ENCODE measurements at places on chromosomes 5 and 9. TPM values are rescaled to one million over a fixed set of nuclear protein-coding genes. Genes with fewer than 3 reads are reported as not detected.

The SKIC3 gene
- 65.7 TPM for total RNA-seq

The ECSCR gene
- 0.82 TPM for total RNA-seq

The INVS gene
- total RNA-seq = 16.8 TPM

The FOXD4L6 gene
- not detected for total RNA-seq

DNA sequence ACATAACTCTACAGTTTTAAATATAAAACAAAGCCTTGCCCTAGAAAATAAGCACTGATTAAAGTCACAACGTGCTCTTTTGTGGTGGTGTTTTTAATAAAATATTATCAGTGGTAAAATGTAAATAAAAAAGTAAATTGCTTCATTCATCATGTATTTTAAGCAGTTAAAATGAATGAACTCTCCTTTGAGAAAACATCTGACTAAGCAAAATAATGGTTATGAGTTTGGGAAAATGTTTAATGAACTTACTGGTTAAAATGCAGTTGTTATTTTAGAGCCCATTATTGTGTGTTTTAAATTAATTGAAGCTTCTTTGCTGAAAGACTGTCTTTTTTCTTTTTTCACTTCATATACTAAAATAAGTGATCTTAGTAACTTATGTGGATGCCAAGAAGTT is 1007.5 kb upstream of the ARRDC3 start:
- no peaks in the 10 kb centered on the region for H3K27me3 ChIP-seq
- DNase-seq = no peak
- no peak overlapping the region for H3K4me3 ChIP-seq
- H3K27ac ChIP-seq = no peak overlapping the region
- no peaks in the 10 kb centered on the region for H3K4me1 ChIP-seq

DNA sequence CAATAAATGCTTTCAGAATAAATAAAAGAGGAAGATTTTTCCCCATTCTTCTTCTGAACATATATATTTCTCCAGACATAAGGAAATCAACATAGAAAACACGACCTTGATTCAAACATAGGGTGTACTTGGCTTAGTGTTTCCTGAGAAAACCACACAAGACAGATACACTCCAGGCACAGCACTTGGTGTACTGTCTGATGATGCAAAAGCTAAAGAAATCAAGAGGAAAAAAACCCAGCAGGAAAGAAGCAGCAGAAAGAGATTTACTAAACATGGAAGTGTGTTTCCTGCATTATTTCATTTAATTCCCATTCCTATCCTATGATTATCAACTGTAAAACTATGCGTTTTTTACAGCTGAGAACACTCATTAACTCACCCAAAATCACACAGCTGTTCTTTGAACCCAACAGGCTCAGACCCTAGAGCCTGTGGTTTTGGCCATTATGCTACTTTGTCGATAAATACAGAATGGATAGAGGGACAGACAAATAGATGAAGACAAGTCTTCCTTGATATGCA is 46.1 kb downstream of the NIPAL4 start:
- no peaks in the 10 kb centered on the region for H3K27me3 ChIP-seq
- H3K4me3 ChIP-seq = no peak overlapping the region
- no peak for DNase-seq
- H3K4me1 ChIP-seq = no peaks in the 10 kb centered on the region
- no peak overlapping the region for H3K27ac ChIP-seq

- no peaks in the 10 kb centered on the region for H3K4me1 ChIP-seq
- no peaks in the 10 kb centered on the region for H3K36me3 ChIP-seq
- no peak overlapping the region for H3K4me3 ChIP-seq
- no peaks in the 10 kb centered on the region for H3K27me3 ChIP-seq
Measured at GRCh38 chr5:149217803-149218155, 53.9 kb upstream of the AFAP1L1 start.

DNA sequence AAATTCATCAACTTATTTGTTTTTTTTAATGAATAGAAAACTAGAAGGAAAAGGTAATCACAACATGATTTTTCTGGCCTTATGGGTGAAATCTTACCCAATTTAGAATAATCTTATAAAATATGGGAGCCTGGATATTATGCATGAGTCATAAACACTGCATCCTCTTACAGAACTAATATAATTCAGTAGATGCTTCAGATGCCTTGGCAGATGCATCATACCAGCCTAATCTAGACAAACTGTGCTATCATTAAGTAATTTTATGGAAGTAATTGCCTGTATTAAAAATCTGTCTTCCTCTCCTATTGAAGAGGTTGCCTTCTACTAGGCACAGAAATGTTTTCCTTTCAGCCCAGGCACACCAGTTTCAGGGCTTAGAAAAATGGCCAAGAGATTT is 2384.6 kb upstream of the WWC1 start:
- no peak overlapping the region for H3K4me3 ChIP-seq
- no peaks in the 10 kb centered on the region for H3K27me3 ChIP-seq
- H3K27ac ChIP-seq = no peak overlapping the region
- H3K4me1 ChIP-seq = no peaks in the 10 kb centered on the region

DNA sequence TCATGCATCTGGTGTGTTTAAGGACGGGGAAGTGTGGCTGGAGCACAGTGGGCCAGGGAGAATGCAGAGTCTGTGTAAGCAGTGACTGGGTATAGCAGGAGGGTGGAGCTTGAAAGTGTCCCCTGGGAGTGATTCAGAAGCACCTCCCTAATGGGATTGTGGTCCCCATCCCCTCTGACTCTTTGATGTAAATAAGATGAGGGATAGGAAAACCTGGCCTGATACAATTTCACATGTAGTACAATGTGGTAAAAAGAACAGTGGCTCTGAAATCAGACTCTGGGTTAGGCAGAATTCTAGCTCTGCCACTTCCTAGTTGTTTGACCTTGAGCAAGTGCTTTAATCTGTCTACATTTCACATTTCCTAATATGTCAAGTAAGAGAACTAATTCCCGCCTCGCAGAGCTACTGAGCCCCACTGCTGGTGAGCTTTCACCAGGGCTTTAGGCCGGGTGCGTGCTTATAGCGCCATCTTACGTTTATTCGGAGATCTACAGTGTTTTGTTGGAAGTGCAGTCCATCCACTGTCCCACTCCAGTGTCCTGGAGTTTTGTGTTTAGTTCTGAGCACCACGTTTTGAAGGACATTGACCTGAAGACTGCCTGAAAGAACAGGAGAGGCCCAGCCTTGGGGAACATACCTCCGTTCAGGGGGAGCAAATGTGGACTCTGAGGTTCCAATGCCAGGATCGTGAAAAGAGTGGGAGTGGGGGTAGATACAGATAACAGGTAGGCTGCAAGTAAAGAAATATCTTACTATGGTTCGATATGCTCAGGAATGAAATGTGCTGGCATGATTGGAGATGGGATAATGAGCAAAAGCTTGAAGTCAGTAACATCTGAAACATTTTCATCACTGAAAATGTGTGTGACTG is 51.2 kb upstream of the TESK1 start:
- DNase-seq = peak; percentile 17
- no peaks in the 10 kb centered on the region for H3K4me1 ChIP-seq
- no peaks in the 10 kb centered on the region for H3K27me3 ChIP-seq
- no peak overlapping the region for H3K4me3 ChIP-seq
- H3K36me3 ChIP-seq = no peaks in the 10 kb centered on the region

- no peak overlapping the region for H3K4me3 ChIP-seq
- no peaks in the 10 kb centered on the region for H3K27me3 ChIP-seq
- H3K27ac ChIP-seq = no peak overlapping the region
- no peaks in the 10 kb centered on the region for H3K4me1 ChIP-seq
Measured at GRCh38 chr5:17398866-17399835, 98.9 kb upstream of the TAF11L2 start.

GRCh38 chr5:83401122-83401731 is 70.3 kb upstream of the VCAN start:
- no peaks in the 10 kb centered on the region for H3K27me3 ChIP-seq
- no peak for DNase-seq
- H3K4me3 ChIP-seq = no peak overlapping the region
- H3K27ac ChIP-seq = no peak overlapping the region
- no peaks in the 10 kb centered on the region for H3K4me1 ChIP-seq

- DNase-seq = no peak
- H3K36me3 ChIP-seq = no peaks in the 10 kb centered on the region
- H3K4me1 ChIP-seq = no peaks in the 10 kb centered on the region
- H3K27ac ChIP-seq = no peak overlapping the region
- H3K27me3 ChIP-seq = no peaks in the 10 kb centered on the region
Measured at GRCh38 chr5:158466191-158466590, 607.2 kb upstream of the CLINT1 start.

GRCh38 chr5:9456435-9457042 is 89.3 kb downstream of the SEMA5A start:
- DNase-seq = no peak
- no peaks in the 10 kb centered on the region for H3K36me3 ChIP-seq
- no peaks in the 10 kb centered on the region for H3K4me1 ChIP-seq

DNA sequence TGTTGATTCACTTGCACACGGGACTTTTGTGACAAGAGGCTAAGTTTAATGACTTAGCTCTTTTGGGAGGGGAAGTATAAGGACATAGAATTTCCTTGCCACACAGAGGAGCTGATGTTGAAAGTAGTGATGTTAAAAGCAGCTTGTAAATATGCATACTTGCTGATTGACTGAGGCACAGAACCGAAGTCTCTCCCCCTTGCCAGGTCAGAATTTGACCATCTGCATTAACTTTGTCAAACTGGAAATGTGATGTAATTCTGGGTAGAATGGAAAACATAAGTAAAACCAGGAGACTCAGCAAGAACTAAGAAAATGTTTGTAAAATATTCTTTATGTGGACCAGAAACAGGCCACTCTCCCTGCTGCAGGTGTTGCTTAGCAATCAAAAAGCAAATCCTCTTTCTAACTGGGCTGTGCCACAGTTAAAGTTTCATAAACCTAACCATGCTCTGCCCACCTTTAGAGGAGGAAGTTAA is 284.2 kb downstream of the NR3C1 start:
- H3K27ac ChIP-seq = no peak overlapping the region
- no peaks in the 10 kb centered on the region for H3K36me3 ChIP-seq
- no peaks in the 10 kb centered on the region for H3K4me1 ChIP-seq
- H3K4me3 ChIP-seq = no peak overlapping the region

GRCh38 chr5:138803935-138804334 is 50.7 kb downstream of the CTNNA1 start:
- no peaks in the 10 kb centered on the region for H3K4me1 ChIP-seq
- H3K27me3 ChIP-seq = no peaks in the 10 kb centered on the region
- DNase-seq = no peak

DNA sequence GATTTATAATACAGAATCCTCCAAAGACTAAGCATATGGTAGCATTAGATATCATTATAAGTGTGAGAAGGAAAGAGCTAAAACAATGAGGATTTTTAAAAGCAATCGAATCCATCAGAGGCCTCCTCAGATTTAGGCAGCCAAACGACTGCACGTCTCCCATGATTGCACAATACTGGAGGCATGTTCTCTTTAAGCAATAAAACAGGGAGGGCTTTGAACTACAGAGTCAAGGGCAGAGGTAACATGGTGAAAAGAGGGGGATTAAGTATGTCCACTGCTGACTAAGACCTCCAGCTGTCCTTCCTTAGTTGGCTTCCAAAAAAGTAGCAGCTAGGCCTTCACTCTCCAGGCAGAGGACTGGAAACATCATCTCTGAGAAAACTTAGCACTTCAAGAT is 298.7 kb upstream of the RGMB start:
- no peaks in the 10 kb centered on the region for H3K4me1 ChIP-seq
- DNase-seq = no peak
- H3K4me3 ChIP-seq = no peak overlapping the region
- no peaks in the 10 kb centered on the region for H3K27me3 ChIP-seq
- no peak overlapping the region for H3K27ac ChIP-seq
- H3K36me3 ChIP-seq = no peaks in the 10 kb centered on the region
